Calu3 (cell line): ENCODE measurements at places on chromosomes 6 and 20.

DNA sequence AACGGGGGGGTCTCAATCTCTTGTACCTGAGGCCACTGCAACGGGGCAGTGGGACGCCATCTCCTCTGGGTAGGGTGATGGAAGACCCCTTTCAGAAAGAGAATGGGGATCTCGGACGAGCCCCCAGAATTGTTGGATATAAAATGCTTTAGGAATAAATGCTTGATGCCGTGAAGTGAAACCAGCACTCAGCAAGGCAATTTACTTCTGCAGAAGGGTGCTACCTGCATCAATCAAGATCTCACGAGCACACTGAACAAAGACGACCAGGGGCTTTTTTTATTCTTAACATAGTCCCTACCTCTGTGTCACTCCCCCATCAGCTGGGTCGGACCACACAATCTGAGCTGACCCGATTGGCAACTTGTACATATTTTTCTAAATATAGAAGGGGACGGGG is 203.6 kb upstream of the TBX18 start:
- no peak for DNase-seq

GRCh38 chr20:48310305-48310704 is 517.5 kb downstream of the PREX1 start:
- no peak for DNase-seq

DNA sequence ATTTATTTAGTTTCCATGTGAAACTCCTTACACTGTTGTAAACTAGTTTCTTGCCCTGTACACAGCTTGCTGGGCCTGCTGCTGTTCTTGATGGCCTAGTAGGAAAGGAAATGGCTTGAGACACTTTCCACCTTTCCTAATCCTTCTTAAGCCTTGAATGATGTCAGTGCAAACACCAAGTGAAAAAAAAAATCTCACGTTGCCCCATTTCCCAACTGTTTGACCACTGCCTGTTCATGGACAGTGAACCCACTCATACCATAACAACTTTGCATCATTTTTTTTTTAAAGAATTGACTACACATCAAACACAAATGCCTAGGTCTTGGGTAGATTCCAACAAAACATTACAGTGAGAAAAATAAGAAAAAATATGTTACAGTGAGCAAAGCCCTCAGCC is 653.6 kb upstream of the FLRT3 start:
- no peak for DNase-seq

- DNase-seq, result no peak
Measured at GRCh38 chr6:155889410-155889809, 433.8 kb upstream of the NOX3 start.

DNA sequence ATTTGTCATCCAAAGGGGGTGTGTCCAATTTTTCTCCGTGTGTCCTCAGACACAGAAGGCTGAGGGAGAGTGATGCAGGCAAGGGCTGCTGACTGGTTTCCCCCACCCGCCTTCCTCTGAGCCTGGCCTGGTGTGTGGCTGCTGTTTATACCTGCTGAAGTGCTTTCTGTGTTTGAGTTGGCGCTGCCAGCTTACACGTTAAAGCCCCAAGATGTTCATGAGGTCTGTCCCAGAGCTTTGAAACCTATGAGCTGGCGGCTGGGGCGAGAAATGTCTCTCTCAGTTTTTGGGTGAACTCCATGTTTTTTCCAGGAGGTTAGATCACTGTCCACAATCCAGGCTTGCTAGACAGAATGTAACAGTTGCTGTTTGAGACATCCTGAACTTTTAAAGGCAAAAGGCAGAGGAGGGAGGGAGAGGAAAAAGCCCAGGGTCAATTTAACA is 69.0 kb upstream of the CCN2 start:
- DNase-seq, result no peak

DNA sequence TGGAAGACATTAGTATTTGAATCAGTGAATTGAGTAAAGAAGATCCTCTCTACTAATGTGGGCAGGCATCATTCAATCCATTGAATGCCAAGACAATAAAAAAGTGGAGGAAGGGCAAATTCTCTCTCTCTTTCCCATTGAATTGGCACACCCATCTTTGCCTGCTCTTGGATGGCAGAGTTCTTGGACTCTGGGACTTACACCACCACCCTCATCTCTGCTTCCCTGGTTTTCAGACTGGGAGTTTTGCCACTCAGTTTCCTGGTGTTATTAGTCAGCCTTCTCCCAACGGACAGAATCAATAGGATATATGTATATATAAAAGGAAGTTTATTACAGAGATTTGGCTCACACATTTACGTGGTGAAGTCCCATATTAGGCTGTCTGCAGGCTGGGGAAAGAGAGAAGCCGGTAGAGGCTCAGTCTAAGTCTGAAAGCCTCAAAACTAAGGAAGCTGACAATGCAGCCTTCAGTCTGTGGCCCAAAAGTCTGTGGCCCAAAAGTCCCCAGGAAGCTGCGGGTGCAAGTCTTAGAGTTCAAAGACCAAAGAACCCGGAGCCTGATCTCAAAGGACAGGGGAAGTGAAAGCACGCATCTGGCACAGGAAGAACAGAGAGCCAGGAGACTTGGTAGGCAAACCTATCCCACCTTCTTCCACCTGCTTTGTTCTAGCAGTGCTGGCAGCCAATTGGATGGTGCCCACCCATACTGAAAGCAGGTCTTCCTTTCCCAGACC is 64.4 kb downstream of the SMPDL3A start:
- DNase-seq, result no peak

GRCh38 chr6:50966532-50966931 is 147.9 kb downstream of the TFAP2B start:
- no peak for DNase-seq

GRCh38 chr6:31546958-31547726 is at the start of gene NFKBIL1:
TSS of gene NFKBIL1 (plus strand) at chr6:31547608. CDS start at chr6:31547695, 87 bp downstream.
- DNase-seq, result peak; percentile 98

DNA sequence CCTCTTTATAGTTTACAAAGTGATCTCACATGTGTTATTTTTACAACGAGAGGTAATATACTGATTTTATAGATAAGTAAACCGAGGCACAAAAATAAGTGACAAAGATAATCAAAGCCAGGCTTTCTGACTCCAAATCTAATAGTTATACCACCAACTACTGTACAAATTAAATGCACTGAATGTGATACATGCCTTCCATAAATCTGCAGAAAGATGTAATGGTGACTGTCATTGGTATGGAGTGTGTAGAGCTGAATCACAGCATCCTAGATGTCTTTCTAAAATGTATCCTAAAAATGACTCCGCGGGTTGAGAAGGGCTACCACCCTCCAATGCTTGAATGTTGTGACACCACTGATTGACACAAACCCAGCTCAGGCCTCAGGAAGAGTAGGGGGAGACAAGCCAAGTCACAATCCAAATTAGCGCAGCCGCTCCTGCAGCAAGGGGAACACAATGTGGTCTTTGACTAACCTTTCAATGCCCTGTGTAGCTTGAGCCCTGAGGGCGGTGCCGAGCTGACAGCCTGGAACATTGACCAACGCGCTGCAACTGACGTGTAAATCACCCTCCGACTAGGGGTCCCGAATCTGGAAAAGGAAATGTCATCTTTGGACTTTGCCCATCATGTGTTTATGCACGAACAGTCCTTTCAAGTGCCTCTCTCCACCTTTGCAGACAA is 136.8 kb downstream of the OLIG3 start:
- DNase-seq, result no peak

DNA sequence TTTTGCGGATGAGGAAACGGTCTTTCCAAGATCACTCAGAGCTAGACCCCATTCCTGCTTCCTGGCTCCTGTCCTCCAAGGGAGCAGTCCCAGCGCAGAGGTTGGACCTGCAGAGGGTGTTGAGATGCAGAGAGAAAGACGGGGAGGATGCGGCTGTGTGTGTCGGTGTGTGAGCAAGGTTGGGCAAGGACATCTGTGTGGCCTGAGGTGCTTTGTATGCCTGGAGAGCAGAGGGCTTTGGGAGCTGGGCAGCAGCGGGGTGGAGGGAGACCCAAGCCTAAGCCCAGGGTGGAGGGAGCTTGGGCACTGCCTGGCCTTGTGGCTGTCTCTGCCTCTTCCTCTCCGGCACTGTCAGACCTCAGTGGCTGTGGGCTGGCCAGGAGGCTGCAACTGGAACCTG is 147.4 kb upstream of the RNF24 start:
- DNase-seq, result no peak

GRCh38 chr20:36447101-36447500 is 94.2 kb upstream of the MYL9 start:
- DNase-seq, result peak; percentile 63

DNA sequence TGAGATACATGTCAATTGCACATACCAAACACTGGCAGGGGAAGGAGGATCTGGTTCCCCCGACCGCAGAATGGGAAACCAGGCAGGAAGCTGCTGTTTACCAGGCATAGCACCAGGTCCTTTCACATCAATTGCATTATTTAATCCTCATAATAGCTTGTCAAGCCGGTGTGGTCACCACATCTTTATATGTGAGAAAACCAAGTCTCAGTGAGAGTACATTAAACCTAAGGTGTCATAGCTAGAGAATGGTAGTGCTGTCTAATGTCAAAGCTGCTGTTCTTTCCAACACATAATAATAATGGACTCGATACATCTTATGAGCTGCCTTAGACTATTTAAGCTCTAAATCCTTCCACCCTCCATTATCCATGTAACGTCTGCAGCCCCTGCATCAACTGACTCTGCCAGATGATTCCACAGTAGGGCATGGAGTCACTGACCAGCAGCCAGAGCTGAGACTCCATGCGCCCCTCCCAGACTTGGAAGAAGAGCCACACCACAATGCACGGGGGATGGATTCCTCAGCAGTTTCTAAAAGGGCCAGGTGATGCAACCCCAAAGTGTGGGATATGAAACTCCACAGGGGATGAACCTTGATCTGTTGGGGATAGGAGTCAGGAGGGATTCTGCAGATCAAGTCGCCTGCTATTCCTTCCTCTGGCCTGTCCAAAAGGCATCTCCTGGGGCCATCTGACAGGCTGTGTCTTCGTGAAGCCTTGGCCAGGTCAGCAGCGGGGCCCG is 71.8 kb downstream of the GPR6 start:
- DNase-seq, result no peak

- no peak for DNase-seq
Measured at GRCh38 chr6:7668936-7669335, 57.0 kb upstream of the BMP6 start.

DNA sequence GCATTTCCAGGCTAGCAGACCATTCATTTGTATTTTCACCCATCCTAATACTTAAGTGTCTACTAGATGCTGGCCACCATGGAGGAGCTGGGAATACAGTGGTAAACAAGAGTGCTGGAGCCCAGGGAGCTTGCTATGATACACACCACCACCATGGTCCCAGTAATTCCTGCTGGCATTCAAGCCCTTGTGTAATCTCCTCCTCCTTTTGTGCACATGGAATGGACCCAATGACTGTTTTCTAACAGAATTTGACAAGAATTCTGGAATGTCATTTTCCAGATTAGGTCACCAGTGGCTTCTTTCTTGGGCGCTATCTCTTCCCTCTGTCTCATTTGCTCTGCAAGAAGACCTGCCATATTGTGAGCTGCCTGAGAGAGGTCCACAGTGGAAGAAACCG is 552.0 kb downstream of the C6orf118 start:
- DNase-seq, result no peak

DNA sequence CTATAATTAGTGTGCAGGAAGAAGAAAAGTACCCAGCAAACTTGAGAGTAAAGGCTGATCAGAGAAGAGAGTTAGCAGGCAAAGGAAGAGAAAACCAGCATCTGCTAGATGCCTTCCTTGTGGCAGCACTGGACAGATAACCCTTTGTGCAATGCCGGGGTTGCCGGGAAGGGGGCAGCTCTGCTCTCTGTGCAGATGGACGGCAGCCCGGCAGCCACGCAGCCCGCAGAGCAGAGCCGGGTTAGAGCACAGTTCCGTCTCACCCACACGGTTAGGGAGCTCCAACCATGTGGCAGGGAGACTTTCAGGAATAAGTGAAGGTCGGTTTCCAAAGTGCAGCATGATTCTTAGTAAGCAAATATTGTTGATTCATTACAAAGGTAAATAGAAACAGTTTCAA is 80.0 kb upstream of the RPS6KA2 start:
- peak; percentile 85 for DNase-seq

DNA sequence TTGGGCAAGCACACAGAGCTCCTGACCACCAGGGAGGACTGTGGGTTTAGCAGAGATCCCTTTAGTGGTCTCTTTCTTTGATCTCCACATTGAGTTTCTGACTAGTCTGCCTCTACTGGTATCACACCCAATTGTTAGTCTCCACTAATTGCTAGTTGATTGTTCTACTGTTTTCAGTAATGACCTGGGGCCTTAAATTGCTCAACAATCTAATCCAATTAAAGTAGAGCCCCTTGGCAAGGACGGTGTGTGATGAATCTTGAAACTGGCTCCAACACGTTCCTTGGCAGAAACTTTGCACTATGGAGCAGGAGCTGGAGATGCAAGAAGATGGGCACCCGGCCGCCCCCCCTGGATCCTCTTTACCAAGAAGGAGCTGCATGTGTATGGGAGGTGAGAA is 12.3 kb downstream of the FAM50B start:
- DNase-seq, result no peak

GRCh38 chr6:81214414-81215091 is 537.9 kb downstream of the TENT5A start:
- DNase-seq, result no peak

DNA sequence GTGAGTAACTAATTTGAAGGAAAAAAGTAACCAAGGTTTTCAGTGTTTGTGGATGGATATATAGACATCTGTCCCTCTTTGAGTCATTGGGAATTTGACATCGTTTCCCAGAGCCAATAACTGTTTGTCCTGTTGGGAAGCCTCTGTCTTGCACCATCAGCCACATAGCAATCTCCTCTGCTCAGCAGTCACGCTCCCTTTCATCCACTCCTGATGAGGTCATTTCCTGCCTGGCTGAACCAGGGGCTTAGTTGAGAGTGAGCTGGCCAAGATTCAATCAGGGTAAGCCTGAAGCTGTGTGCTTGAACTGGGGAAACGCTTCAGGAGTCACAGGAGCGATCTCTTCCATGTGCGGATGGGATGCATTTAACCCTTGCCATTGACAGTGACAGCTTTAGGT is 121.5 kb upstream of the FOXQ1 start:
- peak; percentile 41 for DNase-seq

DNA sequence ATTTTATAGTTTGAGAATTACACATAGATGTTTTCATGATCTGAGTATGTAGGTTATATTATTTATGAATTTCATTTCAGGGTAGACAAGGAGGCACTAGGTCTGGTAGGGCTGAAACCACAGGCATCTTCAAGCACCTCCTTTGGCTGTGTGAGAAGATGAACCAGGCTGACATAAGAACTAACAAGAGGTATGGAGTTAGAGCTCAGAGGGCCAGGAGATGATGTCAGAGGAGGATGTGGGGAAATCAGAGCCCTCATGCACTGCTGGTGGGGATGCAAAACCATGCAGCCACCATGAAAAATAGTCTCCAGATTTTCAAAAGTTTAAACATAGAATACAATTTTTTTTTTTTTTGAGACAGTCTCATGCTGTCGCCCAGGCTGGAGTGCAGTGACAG is 13.6 kb upstream of the RIPOR3 start:
- DNase-seq, result no peak

GRCh38 chr6:15400572-15401004 is 154.7 kb downstream of the JARID2 start:
- DNase-seq, result no peak

DNA sequence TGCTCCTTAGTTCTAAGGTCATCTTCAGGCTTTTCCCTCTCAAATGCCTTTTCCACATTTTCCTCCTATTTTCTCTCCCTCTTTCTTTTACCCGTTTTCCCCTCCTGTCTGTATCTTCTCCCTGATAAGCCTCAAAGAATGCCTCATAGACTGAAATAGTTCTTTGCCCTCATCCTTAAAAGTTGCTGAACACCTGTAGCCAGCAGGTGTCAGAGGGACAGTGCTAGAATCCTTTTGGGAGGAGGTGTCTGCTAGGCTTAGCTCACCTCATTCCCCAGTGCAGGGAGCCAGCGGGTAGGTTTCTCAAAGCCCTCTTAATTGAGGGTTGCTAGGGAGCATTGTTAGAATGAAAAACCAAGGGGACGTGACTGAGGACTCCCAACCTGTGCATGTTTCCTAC is 204.0 kb downstream of the TSHZ2 start:
- DNase-seq, result no peak
